ENCODE measurements at places on chromosomes 2 and 18. TPM values are rescaled to one million over a fixed set of nuclear protein-coding genes. Genes with fewer than 3 reads are reported as not detected.

Gene IL37
- not detected for total RNA-seq

DNA sequence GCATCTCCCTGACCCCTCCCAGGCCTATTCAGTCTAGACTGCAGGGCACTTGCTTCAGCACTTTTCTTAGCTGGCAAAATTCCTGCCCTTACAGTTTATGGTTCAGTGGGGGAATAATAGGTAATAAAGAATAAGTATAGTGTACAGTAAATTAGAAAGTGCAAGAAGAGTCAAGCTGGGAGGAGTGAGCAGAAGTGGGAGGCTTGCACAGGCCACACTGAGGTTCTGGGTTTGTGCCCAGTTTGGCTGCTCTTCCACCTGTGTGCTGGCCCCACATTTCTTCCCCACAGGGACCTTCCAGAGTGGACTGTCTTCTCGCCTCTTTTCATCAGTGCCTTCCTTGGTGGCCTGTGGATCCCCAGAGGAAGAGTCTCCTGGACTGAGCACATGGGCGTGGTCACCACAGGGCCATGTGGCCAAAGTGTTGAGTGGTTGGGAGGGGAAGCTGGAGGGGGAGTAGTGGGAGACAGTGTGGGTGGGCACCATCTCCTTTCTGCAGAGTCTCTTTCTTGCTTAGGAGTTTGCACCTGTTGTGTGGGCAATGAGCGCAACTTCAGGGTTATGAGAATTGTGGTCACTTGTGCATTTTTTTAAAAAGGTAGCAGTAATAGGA, 128.6 kb upstream of the ZSWIM2 start:
- DNase-seq: no peak

GRCh38 chr18:23207191-23207955, 72.1 kb downstream of the CABLES1 start:
- no peak for DNase-seq

DNA sequence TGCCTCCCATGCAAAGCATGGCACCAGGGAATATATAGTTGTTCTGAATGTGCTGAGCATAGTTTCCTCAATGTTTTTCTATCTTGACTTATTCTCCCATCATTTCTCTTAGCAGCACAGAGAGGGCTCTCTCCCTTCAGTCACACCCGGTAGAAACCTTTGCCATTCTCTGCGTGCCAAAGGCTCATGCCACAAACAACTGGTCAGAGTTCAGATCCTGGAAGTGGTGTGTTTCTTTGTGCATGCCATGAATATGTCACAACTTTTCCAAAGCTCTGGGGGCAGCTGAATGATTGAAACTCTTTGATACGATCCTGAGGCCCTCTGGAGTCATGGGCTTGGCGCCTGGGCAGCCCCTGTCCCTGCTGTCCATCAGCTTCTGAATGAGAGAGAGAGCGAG, 28.0 kb upstream of the EDAR start:
- DNase-seq: no peak

GRCh38 chr2:88549616-88550292, 77.5 kb downstream of the EIF2AK3 start:
- no peak for DNase-seq

DNA sequence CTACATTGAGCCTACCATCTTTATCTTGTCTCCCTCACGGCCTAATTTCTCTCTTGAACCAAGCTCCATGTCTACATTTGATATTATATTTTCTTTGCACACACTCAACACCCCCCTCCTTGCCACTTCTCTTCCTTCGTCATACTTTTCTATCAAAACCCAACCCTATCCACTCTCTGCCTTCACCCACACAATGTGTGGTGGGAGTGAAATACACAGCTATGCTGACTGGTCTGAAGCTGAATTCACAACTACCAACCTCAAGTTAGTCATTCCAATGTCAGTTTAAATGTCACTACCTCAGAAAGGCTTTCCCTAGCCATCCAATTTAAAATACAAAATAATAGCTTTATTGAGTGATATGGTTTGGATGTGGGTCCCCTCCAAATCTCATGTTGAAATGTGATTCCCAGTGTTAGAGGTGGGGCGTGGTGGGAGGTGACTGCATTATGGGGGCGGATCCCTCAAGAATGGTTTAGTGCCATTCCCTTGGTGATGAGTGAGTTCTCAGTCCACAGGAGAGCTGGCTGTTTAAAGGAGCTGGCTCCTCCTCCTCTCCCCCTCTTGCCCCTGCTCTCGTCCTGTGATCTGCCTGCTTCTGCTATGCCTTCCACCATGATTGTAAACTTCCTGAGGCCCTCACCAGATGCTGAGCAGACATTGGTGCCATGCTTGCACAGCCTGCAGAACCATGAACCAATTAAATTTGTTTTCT, 112.1 kb downstream of the DTNB start:
- no peak for DNase-seq

DNA sequence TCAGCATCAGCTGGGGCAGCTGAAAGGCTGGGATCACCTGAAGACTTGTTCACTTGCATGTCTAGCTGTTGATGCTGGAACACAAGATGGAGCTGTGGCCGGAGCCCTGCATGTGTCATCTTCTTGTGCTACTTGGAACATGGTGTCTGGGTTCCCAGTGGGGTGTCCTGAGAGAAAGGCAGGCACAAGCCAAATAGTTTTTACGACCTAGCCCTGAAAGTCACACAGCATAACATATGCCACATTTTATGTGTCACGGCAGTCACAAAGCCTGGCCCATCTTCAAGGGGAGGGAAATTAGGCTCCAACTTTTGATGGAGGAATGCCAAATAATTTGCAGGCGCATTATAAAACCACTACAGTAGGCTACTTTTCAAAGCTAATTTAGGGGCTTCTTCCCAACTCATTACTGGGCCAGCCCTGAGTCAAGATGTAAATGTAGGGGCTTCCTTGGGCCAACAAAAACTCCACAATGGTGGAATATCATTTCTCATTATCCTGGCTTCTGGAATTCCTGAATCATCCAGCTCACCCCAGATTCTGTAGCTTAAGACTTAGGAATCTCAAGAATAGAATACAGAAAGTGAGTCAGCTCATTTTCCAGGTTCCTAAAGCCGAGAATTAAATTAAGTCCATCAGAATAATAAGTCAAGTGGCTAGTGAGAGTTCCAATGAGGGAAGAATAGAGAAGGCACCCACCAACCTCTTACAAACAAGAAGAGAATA, 543.0 kb downstream of the TNS1 start:
- no peak for DNase-seq

DNA sequence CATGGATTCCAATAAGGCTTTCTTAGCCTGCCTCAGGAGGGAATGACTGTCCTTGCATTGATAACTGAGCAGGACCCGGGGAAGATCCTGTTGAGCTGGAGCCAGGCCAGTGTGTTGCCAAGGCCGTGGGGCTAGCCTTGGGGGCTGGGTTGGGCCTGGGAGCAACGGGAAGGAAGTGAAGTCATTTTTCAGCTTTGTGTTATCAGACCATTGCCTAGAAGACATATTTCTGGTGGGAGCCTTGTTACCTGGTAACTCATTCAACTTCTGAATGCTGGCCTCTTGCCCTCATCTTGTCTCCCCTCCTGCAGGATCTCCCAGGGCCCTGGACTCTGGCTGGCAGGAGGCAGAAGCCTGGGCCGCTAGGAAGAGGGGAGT, 92.7 kb upstream of the MGAT5 start:
- no peak for DNase-seq

All from transverse colon (tissue), 4 donors.